ENCODE measurements at places on chromosomes 11 and 22.
A peak's percentile ranks its signal among the peaks of the same experiment; 100 is the strongest.

- no peak for DNase-seq
Observed at GRCh38 chr22:47645450-47645914, 883.0 kb downstream of the TBC1D22A start.

GRCh38 chr11:103903621-103904323 lies 132.7 kb upstream of the DDI1 start:
- DNase-seq, result no peak

DNA sequence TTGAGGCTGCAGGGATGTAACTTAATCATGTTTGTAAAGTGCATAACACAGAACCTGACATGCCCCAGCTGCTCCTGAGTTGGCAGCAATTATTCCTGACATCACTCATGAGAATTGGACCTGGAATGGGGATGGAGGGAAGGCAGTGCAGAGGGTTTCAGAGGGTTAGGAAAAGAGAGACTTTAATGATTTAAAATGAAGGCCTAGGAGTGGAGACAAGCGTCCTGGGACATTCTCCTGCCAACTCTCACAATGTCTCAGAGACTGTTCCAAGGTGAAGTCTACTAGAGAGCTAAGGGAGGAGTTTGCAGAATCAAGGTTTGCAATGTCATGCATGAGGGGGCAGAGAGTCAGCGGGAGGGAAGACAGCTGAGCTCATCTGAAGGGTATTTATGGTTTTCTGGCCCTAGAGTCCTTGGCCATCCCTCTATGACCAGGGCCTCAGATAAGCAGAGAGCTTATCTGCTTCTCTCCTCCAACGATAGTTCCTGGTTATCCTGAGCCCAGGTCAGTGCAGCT lies 36.9 kb downstream of the GGTLC2 start:
- DNase-seq, result no peak

GRCh38 chr11:3091846-3092602 lies 34.8 kb upstream of the CARS1 start:
- DNase-seq, result peak; percentile 54

GRCh38 chr11:112971195-112971594 lies 10.0 kb downstream of the NCAM1 start:
- no peak for DNase-seq

DNA sequence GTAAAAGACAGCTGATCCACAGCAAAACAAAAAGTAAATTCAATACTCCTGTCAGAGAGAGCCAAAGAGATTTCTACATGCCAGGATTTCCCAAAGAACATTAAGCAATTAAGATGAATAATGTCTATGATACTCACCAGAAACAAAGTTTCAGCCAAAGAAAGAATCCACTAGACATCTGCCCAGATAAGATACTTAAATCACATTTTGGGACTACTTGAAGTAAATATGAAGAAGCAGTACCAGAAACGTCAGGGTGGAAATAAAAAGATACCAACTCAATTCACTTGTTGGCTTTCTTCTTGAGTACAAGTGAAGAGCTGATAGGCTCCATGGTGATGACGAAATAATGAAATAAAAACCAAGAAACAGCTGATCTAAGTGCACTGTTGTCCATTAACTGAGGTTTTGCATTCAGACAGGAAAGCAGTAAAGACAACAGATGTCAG lies 31.6 kb upstream of the ARHGAP32 start:
- no peak for DNase-seq

DNA sequence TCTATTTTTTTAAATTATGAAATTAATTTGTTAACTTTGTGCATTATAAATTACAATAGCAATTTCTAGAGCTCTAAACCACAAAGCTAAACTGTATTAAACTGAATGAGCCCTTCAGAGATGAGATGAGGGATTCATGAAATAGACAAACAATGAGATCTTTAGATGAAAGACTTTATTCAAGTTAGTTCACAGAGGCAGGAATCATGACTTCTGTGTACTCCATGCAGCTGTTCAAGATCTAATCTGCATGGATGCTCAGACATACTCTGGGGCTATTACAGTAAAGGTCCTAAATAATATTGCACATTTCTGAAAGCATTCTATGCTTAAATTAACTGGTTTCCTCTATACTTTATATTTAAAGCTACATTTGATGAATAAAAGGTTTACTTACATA lies 122.7 kb downstream of the FCHSD2 start:
- DNase-seq, result no peak

GRCh38 chr22:36538529-36538928 lies 9.6 kb upstream of the EIF3D start:
- DNase-seq, result no peak

GRCh38 chr11:94924612-94925011 lies 48.7 kb downstream of the CWC15 start:
- no peak for DNase-seq

- no peak for DNase-seq
Observed at GRCh38 chr11:32310214-32310601, 125.1 kb downstream of the WT1 start.

GRCh38 chr11:32433101-32433913 lies 2.0 kb downstream of the WT1 start:
- no peak for DNase-seq

DNA sequence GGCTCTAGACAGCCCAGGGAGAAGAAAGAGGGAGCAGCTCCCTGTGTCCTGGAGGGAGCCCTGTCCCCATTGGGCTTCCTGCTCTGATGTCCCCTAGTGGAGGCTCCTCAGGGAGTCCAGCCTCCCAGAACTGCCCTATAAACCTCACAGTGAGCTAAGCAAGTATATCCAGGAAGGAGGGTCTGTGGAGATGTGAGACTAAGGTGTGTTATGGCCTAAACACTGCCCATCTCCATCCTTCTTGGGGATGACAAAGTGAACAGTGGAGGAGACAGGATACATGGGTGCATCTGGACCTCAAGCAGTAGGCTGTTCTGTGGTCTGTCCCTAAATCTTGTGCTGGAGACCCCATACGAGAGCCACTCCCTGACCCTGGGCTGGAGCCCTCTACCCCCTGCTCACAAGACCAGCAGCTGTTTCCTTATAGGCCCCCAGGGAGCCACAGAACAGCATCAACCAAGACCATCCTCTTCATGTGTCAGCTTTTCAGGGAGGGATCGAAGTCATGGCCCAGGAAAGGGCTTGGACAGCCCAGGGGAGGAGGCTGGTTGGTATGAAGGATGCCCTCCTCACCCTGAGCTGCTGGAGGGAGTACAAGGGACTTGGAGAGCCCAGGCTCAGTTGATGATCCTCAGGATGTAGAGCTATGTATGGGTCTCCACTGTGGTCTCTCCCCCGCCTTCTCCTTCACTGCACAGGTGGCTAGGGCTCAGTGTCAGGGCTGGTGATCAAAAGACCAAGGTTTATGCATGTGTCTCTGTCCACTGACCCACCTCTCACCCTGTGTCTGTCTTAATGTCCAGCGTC lies 49.7 kb upstream of the TOP3B start:
- no peak for DNase-seq

GRCh38 chr11:116084511-116084910 lies 580.3 kb upstream of the CADM1 start:
- DNase-seq, result no peak

DNA sequence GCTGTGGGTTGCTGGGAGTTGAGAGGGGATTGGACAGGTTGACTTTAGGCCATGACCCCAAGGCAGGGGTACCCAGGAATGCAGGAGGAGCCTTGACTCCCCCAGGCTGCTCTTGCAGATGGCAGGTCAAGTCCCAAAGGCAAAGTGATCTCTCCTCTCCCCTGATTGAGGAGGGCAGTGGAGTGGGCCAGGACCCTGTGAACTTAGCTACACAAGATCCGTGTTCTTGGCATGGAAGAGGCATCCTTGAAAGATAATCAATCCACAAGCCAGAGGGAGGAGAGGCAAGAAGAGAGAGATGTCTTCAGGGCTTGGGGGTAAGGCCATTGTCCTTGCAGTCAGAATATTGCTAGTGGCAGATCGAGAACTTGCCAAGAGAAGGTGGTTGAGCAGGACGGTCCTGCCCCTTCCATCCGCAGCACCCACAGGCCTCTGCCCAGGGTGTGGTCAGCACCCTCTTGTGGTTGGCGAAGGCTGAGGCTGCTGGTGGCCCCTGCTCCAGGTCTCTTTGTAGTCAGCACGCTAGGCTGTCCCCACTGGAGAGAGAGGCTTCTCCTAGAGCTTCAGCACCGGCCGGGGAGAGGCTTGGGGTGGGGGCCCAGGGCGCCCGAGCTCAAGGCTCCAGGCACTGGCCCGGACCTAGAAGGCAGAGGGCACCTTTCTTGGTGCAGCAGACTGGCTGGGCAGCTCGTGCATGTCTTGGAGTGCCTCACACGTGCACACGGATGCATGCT lies 45.4 kb downstream of the KCNC1 start:
- no peak for DNase-seq

DNA sequence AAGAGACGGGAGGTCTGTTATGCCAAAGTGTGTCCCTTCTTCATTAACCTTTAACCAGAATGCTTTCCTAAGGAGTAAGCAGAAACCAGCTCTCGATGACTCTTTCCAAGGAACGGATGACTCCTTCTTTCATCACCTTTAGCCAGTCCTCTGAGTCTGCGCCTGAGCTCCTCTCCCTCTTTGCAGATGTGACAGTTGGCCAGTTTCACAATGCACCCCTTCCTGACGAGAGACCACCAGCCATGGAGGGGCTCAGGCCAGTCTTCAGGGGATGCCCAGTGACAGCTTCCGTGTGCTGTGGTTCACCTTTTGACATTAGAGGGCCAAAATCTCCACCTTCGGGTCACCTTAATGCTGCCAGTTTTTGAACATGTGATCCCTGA lies 826.1 kb downstream of the TBC1D22A start:
- DNase-seq, result no peak

- DNase-seq, result no peak
Observed at GRCh38 chr11:77882396-77882795, 61.5 kb downstream of the AAMDC start.

DNA sequence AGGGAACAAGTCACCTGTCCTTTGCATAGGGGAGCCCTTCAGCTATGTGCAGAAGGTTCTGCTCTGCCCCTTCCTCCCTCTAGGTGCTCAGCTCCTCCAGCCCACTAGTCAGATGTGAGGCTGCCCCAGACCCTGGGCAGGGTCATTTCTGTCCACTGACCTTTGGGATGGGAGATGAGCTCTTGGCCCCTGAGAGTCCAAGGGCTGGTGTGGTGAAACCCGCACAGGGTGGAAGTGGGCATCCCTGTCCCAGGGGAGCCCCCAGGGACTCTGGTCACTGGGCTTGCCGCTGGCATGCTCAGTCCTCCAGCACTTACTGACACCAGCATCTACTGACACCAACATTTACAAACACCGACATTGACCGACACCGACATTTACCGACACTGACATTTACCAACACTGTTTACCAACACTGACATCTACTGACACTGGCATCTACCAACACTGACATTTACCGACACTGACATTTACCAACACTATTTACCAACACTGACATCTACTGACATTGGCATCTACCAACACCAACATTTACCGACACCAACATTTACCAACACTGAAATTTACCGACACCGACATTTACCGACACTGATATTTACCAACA lies 71.9 kb upstream of the PPP6R3 start:
- DNase-seq, result no peak

DNA sequence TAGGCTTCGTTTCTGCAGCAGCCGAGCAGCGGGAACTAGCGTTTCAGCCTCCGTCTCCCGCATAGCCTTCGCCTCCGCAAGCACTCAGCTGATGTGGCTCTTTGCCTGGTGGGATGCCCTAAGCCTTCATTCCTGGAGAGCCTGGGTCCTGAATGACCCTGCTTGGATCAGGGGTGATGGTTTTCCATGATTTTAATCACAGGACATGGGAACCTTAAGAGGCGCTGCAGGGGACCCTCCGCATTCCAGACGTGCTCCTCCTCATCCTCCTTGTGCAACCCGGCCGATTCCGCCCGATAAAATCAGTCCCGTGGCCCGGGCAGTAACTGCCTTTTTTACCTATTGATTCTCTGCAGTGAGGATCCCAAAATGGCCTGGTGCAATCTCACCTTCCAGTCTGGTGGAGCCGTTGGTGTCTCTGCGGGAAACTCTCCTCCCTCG lies 8.2 kb downstream of the C11orf21 start:
- DNase-seq, result no peak

- DNase-seq, result no peak
Observed at GRCh38 chr11:1921574-1922141, 2.2 kb downstream of the TNNT3 start.

DNA sequence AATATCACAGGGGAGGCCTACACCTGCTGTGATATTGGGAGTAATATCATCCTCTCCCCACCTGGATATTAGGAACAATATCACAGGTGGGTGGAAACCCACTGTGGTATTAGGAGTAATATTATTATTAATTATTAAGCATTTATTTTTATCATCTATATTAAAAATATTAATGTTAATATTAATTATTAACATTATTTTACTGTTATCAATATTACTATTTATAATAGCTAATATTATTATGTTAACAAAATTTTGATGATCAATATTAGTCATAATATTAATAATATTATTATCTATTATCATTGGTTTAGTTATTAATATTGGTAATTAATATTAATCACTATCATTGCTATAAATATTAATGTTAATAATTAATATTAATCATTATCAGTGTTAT lies 161.1 kb upstream of the API5 start:
- DNase-seq, result no peak
